ENCODE measurements at places on chromosomes 6 and 20.

DNA sequence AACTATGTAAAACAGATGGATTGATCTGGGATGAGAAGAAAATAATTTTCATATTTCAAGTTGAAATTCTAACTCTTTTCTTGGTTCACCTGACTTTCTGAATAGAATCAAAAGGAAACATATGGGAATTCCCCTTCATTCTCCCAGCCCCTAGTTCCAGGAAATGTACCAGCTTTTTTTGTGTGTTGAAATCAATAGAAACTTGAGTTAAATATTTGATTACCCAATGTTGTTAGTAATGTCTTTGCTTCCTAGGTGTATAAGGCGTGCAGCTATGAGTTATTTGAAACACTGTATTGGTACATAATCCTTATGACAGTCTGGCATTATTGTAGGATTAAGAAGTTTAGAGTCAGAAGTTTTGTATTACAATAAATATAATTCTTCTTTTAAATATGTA, 21.5 kb downstream of the VNN2 start:
- DNase-seq = no peak

DNA sequence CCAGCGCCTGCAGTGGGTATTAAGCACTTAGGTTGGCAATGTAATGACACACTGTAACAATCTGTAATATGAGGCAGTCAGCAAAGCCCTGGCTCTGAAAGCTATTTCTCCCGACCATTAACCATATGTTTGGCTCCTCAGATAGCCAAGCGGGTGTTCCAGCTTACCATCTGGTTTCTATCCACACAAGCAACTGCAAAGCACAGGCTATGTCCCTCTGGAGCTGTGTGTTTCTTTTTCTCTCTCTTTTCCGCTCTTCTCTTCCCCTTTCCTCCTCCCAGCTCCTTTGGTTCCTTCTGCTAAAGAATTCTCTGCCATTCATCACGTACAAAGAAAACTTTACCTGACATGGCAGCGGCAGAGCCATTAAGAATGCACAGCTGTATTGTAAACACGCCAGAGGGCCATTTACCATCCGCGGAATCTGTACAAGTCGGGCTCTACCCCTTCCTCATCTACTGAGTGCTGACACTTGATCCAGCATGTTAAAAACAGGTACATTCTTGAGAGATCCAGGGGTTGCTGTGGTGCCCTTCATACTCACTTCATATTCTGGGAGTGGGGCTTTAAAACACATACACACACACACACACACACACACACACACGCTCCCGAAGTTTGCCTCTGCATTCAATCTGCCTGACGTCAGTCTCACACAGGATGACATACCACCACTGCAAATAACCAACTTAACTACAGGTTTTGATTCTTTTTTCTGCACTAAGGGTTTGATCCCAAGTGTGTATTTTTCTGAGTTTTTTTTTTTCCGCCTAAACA, 77.2 kb downstream of the BACH2 start:
- DNase-seq = no peak

GRCh38 chr6:4924661-4925271, 79.1 kb downstream of the RPP40 start:
- DNase-seq = no peak

- no peak for DNase-seq
These were observed 5.4 kb downstream of the CTNNBL1 start for GRCh38 chr20:37699202-37699601.

DNA sequence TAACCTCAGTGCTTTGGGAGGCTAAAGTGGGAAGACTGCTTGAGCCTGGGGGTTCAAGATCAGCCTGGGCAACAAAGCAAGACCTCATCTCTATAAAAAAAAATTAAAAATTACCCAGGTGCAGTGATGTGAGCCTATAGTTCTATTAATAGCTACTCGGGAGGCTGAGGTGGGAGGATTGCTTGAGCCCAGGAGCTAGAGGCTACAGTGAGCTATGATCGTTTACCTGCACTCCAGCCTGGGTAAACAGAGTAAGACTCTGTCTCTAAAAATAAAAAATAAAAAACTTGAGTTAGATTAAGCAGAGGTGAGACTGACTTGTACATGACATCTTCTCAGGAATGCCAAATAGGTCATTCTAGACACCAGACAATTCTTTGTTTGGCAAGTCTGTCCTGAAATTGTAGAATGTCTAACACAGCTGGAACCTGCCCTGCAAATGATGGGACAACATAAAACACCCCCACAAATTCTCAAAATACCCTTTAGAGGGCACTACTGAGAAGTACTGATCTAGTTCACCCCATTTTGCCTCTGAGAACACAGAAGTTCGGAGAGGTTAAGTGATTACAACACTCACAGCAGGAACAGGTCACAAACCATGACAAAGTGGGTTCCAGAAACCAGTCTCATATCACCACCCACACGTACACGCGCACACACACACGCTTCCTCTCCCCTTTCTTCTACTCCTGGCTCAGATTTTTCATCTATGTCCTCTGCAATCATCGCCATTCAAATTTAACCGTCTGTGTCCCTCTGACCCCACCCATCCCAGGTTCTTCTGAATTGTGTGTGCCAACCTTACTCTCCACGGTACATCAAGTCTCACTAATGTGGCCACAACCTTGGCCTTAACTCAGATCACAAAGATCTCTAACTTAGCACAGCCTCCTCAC, 38.3 kb downstream of the ARHGAP18 start:
- peak; percentile 85 for DNase-seq

- no peak for DNase-seq
These were observed 268.4 kb downstream of the SMOC2 start for GRCh38 chr6:168709390-168709789.

- no peak for DNase-seq
These were observed 34.4 kb downstream of the FRMD1 start for GRCh38 chr6:168044521-168045130.

- no peak for DNase-seq
These were observed 6.9 kb upstream of the MCCD1 start for GRCh38 chr6:31521835-31522234.

DNA sequence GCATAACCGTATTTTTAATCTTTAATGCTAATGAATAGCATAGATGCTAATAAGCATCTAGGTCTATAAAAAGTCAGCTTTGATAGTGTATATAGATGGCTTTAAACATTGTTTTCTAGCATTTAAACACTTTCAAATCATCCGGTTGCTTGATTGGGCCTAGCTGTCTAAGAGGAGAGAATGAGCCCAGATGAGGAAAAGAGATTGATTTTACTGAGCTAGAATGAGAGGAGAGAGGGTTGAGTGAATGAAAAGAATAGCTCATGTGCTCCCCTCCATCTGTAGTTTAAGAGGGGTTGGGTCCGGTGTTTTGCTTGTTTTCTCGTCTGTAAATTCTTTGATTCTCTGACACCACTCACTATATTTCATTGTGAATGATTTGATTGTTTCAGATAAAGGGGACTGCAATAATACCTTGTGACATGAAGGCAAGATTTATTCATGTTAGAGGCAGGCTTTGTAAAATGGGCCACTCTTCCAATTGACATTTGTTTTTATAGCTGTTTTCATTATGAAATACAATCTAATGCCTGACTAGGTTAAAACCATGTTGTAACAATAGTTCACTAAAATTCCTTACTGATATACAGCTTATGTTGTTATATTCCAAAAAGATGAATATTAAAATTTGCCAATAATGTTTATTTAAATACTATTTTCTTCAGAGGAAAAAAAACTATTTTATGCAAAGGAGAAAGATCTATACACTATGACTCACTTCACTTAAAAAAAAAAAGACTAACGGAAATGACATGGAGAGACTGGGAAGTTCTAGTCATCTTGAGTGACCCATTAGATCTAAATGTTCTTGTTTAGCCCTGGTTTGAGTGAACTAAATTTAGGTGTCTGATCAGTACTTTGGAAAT, 3.2 kb downstream of the PTPN1 start:
- DNase-seq = no peak

GRCh38 chr20:62482974-62483373, 7.2 kb upstream of the GATA5 start:
- DNase-seq = no peak

- no peak for DNase-seq
These were observed 212.5 kb upstream of the GRIK2 start for GRCh38 chr6:101181006-101181405.

DNA sequence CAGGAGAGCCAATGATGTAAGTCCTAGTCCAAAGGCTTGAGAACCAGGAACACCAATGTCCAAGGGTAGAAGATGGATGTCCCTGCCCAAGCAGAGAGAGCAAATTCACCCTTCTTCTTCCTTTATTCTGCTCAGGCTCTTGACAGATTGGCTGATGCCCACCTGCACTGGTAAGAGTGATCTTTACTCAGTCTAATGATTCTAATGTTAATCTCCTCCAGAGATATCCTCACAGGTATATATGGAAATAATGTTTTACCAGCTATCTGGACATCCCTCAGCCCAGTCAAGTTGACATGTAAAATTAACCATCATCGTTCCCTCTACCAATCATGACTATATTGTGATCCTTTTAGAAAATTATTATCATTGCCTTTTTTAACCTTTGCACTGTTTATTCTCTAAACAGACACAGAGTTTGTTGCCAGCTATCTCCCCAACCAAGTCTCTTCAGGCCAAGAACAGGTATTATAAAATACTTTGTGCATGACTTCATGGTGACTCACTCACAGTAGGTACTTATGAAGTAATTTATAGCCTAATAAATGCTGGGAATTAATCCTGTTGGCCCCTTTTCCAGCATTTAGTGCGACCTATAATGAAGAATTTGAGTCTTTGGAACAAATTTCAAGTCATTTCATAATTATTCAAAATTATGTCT, 26.2 kb upstream of the TSHZ2 start:
- DNase-seq = no peak

- no peak for DNase-seq
These were observed 28.3 kb upstream of the FBXO30 start for GRCh38 chr6:145842693-145843546.

DNA sequence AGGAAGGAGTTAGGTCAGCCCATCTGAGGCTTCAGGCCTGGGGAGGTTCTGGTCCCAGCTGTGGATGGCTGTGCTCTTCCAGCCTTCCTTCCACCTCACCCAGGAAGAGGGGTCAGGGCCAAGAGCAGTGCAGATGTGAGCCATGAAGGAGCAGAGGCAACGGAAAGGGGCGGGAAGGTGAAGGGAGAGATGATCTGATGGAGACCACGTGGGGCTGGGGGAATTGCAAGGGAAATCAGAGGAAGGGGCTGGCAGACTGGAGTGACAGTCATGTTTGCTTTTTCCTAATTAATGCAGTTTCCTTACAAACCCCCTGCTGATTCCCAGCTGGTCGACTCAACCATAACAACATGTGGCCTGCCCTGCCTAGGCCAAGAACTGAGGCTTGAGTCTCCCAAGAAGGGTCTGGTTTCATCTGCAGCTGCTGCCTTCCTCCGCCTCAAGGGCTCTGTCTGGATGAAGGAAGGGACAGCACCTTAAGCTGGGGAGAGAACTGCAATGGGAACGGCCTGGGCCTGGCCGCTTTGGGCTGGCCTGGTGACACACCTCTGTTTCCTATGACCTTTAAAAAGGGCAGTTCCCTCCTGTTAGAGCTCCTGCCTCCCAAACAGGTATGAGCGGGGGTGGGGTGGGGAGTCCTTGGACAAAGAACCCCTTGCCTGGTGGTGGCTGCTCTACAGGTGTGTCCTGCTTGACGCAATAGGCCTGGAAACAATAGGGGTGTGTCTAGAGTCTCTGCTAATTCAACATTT, 7.8 kb upstream of the MRPS18A start:
- DNase-seq = no peak

GRCh38 chr6:80234401-80234800, 127.9 kb downstream of the BCKDHB start:
- DNase-seq = no peak

DNA sequence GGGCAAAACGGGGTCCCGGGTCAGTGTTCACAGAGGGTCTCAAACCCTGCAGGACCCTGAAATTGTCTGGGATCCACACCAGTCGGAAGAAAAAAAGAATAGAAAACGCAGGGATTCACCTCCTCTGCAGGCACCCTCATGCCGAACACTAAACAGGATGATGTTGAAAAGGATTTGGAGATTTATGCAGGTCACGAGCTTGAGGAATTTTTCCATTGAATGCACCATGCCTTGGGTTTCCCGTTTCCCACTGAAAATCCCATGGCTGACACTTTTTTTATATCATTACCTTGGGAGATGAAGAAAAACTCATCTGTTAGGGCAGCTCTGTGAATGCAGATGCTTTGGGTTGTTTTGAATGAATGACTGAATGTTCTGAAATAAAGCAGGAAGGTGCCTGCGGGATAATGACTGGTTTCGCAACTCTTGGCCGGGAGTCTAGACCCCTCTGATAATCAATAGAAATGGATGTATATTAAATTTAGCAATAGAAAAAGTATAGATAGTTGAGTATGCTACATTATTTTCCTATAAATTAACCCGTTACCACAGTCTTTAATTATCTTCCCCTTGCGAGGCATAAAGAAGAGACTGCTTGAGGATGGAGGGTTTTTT, 147.5 kb upstream of the AFDN start:
- DNase-seq = no peak

DNA sequence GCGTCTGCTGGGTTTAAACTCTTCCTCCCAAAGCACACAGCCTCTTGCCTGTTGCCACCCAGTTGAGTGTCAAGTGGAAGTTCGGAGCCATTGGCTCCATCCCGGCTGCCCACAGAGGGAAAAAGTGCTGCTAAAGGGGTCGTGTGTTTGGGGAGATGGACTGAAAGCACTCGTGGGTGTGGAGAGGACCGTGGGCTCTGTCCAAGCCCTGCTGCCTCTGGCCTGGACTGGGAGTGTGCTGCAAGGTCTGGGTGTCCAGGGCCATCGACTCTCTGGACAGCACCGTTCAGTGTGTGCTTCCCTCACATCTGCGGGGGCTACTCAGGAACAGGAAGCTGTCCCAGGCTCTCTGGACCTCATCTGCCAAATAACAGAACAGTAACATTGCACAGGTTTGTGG, 269.3 kb downstream of the DLL1 start:
- DNase-seq = no peak

DNA sequence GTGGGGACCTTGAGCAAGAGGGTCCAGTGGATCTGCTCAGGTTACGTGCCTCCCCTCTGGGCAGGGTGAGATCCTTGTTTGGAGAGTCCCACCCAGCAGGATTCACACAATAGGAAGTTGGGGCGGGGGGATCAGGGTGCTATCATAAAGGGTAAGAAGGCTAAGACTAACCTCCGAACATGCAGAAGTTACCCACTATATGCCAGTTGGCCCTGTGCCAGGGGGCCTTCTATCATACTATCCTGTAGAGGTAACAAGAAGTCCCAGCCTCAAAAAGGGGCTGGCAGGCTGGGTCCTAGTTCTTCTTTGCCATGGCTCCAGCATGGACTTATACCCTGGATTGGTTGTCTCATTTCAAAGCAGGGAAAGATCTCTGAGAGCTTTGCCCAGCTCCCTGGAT, 94.1 kb downstream of the CDH26 start:
- no peak for DNase-seq

GRCh38 chr6:145863366-145863765, 48.8 kb upstream of the FBXO30 start:
- no peak for DNase-seq
